CD4-positive, alpha-beta T cell treated with Interleukin-4 for 4 hours (primary cell): ENCODE measurements at places on chromosomes 7 and 10.

DNA sequence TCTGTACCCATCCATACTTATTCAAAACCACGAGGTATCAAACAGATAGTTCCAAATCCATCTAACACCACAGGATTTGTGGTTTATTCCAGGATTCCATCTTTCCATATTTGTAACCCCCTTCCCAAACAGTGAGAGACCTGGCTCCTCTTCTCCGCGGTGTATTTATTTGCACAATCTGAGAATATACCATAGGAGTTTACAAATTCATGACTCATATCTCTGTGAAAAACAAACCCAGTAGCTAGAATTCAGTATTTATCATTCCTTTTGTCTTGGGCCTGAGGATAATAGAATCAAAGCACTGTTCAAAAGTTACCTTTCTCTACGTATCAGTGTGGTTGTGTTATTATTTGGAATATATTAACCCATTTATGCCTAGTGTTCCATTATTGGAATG, 31.9 kb downstream of the PDSS1 start:
- DNase-seq: no peak

GRCh38 chr10:551373-552252, 137.9 kb downstream of the DIP2C start:
- DNase-seq: no peak

- no peak for DNase-seq
Observed at GRCh38 chr7:141115965-141116364, 42.1 kb downstream of the TMEM178B start.

DNA sequence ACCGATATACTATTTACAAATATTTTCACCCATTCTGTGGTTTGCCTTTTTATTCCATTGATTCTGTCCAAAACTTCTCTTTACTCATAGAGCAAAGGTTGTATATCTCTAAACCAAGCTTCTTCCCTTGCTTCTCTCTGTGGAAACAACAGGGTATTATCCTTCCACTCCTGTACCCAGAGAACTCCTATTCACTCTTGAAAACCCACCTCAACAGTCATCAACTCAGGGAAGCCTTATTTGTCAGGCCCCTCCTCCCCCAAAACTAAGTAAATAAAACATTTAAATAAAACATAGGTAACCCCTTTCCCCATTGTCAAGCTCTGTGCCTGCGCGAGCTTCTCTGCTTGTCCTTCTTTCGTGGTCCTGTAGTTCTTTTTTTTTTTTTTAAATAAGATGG, 44.6 kb downstream of the GTF2IRD1 start:
- DNase-seq: no peak

DNA sequence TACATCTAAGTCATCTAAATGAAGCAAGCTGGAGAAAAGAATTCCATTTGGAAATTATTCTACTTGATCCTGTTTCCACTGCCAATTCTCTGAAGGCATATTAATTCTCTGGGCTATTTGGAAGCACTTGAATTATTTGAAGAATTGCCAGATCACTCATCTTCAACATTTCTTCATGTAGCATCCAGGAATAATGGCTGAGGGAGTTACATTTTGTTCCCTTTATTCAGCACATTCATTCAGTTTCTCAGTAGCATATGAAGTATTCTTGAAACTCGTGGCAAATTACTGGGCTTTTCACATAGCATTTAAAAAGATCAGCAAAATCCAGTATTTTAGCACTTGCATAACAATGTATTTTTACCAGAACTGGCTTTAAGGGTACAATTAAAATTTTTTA, 127.1 kb upstream of the VIPR2 start:
- DNase-seq: no peak

DNA sequence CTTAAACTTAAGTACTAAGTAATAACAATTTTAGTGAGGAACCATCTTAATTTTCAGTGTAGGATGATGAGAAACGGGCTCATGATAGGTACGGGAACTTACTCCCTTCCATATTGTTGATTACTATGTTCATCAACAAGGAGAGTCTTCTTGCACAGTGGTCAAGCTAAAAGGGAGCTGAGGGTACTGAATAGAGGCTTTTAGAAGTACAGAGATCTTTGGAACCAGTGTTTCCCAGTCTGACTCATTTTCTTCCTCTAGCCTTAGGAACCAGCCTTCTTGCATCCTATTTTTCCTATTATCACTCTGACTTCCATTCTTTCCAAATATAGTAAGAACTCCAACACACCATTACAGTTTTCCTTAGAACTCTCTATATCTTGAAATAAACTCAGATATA, 17.6 kb upstream of the SEMA3D start:
- DNase-seq: no peak

GRCh38 chr7:106812027-106812643, 52.9 kb upstream of the PIK3CG start:
- peak; percentile 26 for DNase-seq

GRCh38 chr7:101299511-101300464, 21.8 kb downstream of the IFT22 start:
- DNase-seq: no peak

GRCh38 chr7:46202379-46202778, 281.3 kb upstream of the IGFBP3 start:
- no peak for DNase-seq

GRCh38 chr10:65350611-65351010, 1575.2 kb upstream of the LRRTM3 start:
- no peak for DNase-seq

DNA sequence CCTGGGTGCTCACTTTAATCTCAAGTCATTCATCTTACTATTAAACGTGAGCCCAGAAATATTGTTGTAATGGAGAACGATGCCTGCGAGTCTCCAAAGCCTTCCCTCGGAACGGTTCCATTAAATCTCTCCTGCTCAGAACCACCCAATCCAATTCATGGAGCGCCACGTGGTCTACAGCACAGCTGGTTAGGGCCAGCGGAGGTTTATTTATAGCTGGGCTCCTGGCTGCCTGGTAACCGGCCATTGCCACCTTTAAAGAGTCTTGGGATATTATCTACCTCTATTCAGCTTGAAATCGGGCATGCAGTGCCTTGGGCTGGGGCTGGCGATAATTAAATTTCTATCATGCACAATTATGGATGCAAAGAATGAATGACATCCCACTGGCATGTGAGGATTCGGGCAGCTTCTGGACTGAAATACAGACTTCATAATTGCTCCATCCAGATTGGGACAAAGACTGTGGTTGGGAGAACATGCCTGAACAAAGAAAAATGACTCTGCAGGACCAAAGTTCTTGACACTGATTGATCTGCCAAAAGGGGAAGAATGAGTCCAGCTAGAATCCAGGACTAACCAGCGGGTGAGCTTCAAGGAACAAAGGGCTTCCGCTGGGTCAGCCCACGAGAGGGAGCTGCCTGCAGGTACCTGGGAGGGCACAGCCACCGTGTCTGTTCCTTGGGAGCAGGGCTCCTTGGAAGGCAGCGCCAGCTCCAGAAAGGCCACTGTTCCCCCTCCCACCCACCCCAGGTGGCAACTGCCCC, 7.3 kb downstream of the FAM20C start:
- DNase-seq: no peak

- DNase-seq: no peak
Observed at GRCh38 chr10:35600193-35600592, 4.9 kb upstream of the GJD4 start.

GRCh38 chr10:97416565-97416964, 9.4 kb upstream of the PGAM1 start:
- DNase-seq: no peak

GRCh38 chr7:33921216-33921938, 16.0 kb downstream of the BMPER start:
- DNase-seq: no peak

- no peak for DNase-seq
Observed at GRCh38 chr7:97401398-97401797, 283.9 kb downstream of the SDHAF3 start.

DNA sequence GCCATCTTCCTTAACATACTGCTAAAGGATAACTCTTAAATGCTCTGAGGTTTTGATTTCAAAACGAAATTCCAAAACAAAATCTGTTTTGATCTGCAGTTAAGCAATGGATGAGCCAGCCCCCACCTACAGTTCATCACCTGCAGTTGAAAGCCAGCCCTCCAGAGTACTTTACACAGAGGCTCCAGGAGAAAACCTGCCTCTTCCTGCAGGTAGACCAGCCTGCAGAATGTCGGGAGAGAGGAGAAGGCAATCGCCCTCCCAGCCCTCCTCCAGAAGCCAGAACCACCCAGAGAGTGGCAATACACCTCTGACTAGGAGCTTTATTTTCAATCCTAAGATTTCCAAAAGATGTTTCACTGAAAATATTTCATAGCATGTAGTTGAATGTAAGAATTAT, 798.1 kb downstream of the GATA3 start:
- no peak for DNase-seq

DNA sequence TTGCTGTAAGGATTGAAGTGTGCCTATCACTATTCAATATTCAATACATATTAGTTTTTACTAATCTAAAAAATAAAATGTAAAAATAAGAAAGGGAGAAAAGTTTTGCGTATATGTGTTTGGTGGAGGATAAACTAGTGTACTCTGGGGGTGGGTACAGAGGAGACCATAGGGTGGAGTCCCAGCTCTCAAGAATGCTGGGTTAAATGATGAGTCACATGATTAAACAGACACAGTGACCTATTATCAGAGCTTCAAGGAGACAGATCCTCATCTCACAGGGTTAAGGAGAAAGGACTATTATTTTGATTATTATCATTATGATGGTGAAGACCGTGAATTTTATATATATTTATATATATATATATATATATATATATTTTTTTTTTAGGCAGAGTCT, 77.5 kb downstream of the AFAP1L2 start:
- DNase-seq: no peak

DNA sequence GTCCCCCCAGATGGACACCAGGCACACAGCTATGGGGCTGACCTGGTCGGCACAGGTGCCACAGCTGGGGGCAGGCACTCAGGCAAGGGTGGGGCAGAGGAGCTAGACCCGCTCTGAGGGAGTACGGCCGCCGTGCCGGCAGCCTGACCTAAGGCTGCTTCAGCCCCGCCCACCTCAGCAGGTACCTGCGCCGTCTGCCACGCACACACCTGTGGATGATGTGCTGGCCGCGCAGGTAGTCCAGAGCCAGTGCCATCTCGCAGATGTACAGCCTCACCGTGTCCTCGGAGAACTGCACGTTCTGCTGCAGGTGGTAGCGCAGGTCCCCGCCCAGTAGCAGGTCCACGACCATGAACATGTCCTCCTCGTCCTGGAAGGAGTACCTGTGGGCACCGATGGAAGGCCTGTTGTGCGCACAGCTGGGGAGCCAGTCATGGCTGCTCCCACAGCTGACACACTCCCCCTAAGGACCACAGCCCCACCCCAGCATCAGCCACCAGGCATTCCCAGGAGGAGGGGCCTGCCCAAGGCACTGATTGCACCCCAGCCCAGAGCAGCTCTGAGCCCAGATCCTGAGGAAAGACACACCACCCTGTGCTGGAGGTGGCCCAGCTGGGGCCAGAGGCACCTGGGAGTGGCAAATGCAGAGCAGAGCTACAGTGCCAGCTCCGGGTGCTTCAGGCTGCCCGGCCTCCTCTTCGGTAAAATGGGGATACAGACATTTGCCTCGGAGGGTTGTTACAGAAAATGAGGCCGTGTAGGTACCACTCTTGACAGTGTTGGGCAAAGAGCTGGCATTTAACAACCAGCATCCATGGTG, 40.0 kb downstream of the DPYSL4 start:
- no peak for DNase-seq

DNA sequence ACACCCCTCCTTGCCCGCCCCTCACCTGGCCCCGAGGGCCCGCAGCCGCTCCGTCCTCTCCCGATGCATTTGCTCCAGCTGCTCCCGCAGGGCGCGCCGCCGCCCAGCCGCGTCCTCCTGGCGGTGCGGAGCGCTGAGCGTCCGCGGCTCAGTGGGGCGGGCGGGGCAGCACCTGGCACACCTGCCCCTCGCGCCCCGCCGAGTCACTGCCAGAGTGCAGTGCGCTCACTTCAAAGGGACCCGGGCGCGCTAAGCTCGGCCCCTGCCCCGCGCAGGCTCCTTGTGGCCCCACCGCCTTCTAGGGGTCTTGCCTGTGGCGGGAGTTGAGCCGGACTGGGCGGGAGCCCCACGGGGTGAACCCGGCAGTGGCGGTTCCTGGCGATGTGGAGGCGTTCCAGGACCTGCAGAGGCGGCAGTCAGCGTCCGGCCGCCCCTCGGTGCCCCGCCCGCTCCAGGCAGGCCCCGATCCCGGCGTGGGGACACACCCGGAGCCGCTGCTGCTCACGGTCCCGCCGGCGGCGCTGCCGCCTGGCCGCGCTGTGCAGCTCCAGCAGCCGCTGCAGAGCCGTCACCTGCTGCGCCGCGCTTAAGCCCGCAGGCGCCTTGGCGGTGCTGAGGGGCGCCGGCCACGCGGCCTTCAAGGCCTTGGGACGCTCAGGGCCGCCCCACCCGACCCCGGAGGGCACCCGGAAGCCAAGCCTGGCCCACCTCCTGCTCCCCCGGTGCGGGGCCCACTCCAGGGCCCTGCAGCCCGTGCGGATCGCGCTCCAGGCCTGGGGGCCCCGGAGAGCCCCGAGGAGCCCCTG, 6.7 kb downstream of the ATP6V1F start:
- peak; percentile 12 for DNase-seq

DNA sequence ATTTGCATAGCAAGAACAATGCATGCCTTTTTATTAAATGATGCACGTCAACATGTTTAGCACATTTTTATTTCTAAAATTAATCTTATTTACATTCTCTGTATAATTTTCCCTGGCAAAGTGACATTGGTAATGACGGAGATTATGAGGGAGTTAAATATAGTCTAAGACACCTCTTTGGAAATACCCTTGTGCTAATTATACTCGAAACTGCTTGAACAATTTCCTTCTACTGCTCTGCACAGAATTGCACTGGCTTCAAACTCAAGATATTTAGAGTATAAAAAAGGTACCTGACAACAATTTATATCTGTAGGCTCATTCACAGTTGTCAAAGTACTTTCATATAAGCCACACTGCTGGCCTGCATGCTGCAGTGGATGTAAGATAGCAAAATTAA, 602.7 kb downstream of the NXPH1 start:
- DNase-seq: no peak

- DNase-seq: no peak
Observed at GRCh38 chr10:75744261-75744660, 312.8 kb downstream of the LRMDA start.

DNA sequence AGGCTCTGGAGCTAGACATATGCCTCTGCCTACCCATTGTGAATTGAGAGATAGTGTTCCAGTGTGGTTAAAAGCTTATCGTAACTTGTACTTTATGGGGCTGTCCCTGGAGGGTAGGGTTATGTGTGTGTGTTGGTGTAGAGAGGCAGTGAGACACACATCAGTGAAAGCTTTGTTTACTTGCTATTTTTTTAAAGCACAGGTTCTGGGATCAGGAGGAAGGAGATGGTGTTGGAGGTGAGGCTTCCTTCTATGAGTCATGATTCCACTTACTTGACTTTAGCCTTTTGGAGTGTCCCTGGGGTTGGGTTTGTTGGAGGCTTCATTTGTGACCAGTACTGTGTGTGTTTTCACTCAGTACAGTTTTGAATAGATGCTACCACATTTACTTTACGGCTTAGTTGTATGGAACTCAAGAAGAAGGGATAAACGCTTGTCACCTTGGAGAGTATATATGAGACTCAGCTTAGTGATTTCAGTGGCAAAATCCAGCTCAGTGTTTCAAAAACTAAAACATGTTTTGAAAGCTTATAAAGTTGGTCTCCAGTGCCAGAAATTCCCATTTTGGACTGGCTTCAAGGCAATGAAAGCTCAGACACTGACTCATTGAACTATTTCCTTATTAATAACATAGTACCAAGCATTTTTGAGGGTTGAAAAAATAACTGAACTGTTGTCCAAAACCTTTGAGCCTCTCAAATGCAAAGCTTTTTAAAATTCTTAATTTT, 106.2 kb downstream of the PLXDC2 start:
- no peak for DNase-seq

GRCh38 chr7:94584113-94584512, 71.8 kb downstream of the SGCE start:
- DNase-seq: no peak
